Fibroblast of lung (primary cell): ENCODE measurements at places on chromosomes 11 and 22. TPM values are rescaled to one million over a fixed set of nuclear protein-coding genes. Genes with fewer than 3 reads are reported as not detected.

Gene ANKRD49
- 9.2 and 12.9 TPM in 2 replicates for polyA plus RNA-seq

Gene RGL4
- not detected in 2 replicates for polyA plus RNA-seq

Gene PLAAT2
- not detected in 2 replicates for polyA plus RNA-seq

Gene HDHD5
- polyA plus RNA-seq, result 19.7 and 20.9 TPM in 2 replicates

Gene MRGPRE
- not detected in 2 replicates for polyA plus RNA-seq
